ENCODE measurements at places on chromosomes 5 and 9.

GRCh38 chr5:34012791-34013190, 4.9 kb upstream of the AMACR start:
- DNase-seq: no peak

DNA sequence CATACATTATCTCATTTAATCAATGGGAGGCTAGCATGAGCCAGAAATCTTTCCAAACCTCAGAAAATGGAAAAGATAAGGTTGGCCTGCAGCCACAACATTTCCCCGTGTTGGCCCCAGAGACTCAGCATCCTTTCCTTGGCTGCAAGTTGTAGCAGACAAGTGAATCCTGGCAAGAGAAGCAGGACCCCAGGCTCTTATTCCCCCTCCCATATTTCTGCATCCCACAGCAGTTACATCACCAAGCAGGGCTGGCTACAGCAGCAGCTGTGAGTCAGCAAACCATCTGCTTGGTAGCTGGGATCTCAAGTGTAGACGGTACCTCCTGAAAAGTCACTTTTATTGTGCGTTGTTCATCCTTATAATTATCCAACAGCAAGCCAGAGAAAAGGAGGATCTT, 212.4 kb downstream of the GNA14 start:
- DNase-seq: no peak

- no peak for DNase-seq
These were observed 55.5 kb downstream of the TMOD1 start for GRCh38 chr9:97556721-97557605.

- DNase-seq: no peak
These were observed 663.2 kb downstream of the TLR4 start for GRCh38 chr9:118367383-118367782.

GRCh38 chr9:2919347-2919746, 75.5 kb upstream of the PUM3 start:
- no peak for DNase-seq

- DNase-seq: no peak
These were observed 17.2 kb upstream of the SLC25A51 start for GRCh38 chr9:37921168-37921510.

DNA sequence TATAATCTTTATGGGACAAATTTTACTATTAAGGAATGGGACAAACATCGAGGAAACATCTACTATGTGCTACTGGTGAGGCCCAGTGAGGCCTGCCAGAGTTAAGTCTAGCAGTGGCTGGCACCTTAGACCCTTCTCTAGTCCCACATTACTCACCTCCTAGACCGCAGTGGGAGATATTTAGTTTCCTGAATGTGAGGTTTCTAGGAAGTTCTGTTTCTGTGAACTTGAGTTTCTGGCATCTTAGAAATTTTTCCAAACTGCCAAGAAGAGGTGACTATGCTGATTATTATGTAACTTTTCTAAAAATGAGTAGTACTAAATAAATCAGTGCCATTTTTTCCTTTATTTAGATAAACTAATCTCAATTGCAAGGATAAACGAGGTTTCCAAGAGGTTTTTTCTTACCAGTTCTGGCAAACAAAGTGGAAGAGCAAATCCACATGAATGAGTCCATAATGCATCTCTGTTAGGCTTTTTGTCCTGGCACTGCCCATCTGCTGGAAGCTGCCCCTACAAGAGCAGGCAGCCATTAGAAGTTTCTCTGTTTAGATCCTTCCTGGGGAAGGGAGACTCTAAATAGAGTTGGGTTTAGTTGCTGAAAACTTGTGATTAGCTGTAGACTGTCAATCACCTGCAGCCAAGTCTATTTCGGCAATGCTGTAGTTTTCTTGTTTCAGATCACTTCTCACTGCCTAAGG, 348.7 kb downstream of the MAN2A1 start:
- DNase-seq: no peak

DNA sequence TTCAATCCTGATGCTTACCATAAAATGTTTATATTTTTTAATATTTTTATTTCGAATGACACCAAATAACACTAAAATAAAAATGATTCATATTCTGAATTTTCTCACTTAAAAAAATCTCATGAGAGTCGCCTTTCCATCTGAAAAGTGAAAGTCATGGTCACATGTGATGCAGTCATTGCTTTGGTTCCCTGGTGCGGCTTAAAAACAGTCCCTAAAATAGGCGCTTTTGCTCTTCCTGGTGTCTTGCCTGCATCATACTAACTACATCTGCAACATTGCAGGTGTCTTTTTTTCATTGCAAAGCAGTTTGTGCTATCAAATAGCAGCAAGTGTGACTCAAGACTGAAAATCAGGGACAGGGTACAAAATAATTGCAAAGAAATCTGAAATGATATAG, 185.2 kb upstream of the NREP start:
- no peak for DNase-seq

GRCh38 chr5:129217179-129217578, 122.6 kb downstream of the ISOC1 start:
- DNase-seq: no peak

GRCh38 chr5:177403792-177404640, 3.6 kb upstream of the PFN3 start:
- peak; percentile 78 for DNase-seq

DNA sequence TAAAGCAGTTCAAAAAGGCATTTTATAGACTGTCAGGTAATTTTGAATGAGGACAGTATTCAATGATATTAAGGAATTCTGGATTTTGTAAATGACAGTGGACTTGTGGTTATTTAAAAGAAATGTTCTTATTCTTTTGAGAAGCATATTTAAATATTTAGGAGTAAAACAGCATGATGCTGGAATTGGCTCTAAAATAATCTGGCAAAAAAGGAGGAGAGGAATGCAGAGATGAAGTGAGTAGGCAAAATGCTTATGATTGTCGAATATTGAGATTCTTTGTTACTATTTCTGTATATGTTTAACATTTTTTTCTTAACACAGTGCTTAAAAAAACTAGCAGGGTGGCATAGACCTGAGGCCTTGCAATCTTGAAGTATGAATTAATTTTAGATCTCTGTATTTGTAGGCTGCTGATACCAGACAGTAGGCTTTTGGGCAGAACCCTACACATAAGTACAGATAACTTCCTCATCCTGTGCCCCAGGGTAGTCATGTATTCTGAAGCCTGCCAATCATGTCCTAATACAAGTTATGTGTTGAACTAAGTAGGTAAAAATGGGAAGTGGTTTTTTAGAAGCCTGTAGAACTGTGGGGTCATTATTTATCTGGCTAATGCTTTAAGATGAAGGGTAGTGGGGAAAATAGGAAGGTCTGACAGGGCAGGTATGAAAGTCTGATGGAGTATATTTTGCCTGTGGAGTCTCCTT, 9.4 kb downstream of the CD180 start:
- DNase-seq: no peak

DNA sequence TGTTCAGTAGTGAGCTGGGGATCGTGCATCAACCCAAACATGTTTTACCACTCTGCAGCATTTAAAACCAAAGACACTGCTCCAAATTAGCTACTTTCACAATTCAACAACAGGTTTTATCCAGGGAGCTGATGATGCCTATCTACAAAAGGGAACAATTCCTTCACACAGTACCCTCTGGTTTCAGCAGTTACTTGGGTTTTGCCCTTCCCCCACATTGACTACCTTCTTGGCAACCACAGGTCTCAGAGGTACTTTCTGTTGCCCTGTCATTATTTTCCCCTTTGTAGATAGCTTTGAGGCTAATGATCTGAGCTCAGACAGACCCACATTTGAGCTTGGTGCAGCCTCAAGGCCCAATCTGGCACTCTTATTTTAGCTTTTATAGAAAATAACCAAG, 96.1 kb downstream of the WDR41 start:
- no peak for DNase-seq

- DNase-seq: no peak
These were observed 17.7 kb upstream of the LMX1B start for GRCh38 chr9:126595982-126596381.

DNA sequence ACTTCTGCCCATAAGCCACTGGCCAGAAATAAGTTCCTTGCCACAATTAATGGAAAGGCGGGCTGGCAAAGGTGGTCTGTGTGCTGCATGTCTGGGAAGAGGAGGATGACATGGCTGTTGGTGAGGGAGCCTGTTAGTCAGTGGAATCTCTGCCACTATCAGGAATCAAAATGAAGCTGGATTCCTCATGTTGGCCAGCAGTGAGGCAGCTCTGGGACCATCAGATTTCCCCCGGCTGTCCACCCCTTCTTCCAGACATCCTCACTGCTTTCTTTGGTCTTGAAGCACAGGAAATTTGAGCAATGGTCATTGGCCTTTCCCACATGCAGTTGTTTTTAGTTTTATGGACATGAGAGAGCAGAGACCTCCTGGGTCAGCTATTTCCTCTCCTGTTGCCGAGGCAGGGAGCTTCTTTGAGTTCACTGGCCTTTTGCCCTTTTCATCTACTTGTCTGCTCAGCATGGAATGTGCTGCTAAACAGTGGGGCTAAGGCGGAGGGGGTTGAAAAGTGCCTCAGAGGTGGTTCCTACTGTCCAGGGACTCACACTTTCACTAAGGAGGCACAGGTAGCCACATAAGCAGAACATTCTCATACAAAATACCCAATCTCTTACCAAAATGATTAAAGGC, 34.8 kb upstream of the NEURL1B start:
- no peak for DNase-seq

GRCh38 chr5:54309276-54309675, 1.1 kb downstream of the ARL15 start:
- no peak for DNase-seq

- no peak for DNase-seq
These were observed 534.6 kb downstream of the NTRK2 start for GRCh38 chr9:85204176-85204575.

DNA sequence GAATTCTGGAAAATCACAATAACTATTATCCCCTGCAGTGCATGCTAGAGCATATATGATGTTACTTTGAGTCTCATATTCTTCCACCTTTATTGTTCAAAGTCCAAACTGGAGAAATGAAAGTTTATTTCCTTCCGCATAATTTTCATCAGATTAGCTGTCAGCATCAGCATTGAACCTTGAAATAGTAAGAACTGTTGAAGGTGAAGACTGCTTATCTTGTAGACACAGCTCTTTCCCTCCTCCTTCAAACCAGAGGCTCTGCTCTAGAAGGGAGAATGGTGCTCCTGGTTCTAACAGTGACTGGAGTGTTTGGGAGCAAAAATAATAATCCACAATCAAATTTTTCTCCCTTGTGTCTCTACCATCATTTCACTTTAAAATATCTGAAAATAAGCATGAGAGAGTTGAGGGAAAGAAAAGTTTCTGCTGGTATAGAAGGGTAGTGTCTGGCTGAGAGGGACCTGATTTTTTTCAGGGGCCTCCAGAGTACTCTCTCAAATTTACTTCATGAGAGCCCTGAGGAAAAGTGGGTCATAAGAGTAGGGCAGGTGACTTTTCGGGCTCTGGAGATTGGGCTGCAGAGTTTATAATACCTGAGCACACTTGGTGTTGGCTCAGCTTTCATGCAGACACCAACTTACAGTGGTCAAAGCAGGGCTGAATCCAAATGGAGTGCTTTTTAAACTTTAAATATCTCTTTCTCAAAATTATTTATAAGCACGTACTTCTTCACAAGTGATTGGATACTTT, 170.4 kb downstream of the ZDHHC21 start:
- no peak for DNase-seq

DNA sequence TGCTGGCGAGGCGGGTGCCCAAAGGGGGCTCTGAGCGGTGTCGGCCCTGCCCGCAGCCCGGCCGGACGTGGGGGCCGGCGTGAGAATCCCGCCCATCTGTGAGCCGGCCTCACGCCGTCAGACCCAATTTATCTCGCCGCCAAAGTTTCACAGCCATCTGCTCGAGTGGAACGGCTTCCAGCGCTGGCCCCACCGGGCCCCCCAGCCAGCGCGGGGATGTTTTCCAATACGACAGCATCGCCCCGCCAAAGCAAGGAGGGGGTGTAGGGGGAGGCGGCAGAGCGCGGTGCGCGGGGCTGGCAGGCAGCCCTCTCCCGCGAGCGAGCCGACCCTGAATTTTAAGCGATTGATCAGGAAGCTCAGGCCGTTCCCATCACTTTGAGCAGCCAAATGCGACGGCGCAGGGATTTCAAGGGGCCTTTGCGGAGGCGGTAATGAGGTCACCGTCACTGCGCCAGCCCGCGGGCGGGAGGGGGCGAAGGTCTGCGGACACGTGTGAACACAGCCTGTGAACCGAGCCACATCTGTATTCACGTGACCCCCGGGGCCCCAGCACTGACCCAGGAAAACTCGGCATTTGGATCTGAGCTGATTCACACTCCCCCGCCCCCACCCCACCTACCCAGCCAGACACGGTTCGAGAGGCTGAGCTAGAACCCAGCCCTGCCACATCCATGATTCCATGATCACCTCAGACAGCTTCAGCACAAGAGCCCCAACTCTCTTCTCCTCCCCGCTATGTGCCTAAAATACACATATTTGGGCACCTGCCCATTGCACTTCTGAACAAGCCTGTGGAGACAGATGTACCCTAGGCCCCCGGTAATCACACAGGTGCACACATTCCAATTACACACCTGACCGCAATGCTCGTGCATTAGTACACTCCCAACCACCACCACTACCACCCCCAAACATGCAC, 47.8 kb upstream of the PSD2 start:
- peak; percentile 57 for DNase-seq

All from activated CD4-positive, CD25-positive, alpha-beta regulatory T cell treated with anti-CD3 and anti-CD28 coated beads, Interleukin-2, amount 50 U/mL, for 72 hours (primary cell).